ENCODE measurements at places on chromosomes 12 and 14. TPM values are rescaled to one million over a fixed set of nuclear protein-coding genes. Genes with fewer than 3 reads are reported as not detected.

Gene SLC5A8
- not detected for total RNA-seq

Gene OR4M1
- total RNA-seq, result not detected

Gene AJUBA
- total RNA-seq, result 17.0 TPM

Gene SIVA1
- 56.2 TPM for total RNA-seq

Gene LRRC10
- not detected for total RNA-seq

Gene KRT78
- total RNA-seq, result not detected

Gene GLIPR1L1
- not detected for total RNA-seq

Gene TMEM30B
- 6.3 TPM for total RNA-seq

Gene CD163
- total RNA-seq, result not detected

Gene IFNG-AS1
- total RNA-seq, result not detected

Gene TDG
- 16.3 TPM for total RNA-seq

Gene ADCY4
- 9.6 TPM for total RNA-seq

Gene POTEM
- not detected for total RNA-seq

Gene TAS2R19
- 4.5 TPM for total RNA-seq

Gene LRRC43
- total RNA-seq, result 3.3 TPM

Gene GLS2
- total RNA-seq, result 0.73 TPM

Gene CBLN3
- 11.4 TPM for total RNA-seq

Gene CARMIL3
- total RNA-seq, result 0.33 TPM

Gene ALKBH1
- total RNA-seq, result 13.4 TPM

Gene CIROP
- total RNA-seq, result 1.7 TPM

Gene FBLN5
- 49.5 TPM for total RNA-seq

Gene SRSF5
- 135 TPM for total RNA-seq

Gene MIP
- total RNA-seq, result not detected

Gene GPX2
- not detected for total RNA-seq

Gene PSMC1
- 101 TPM for total RNA-seq

Gene MSI1
- not detected for total RNA-seq

Gene SRGAP1
- 27.5 TPM for total RNA-seq

Gene COL2A1
- total RNA-seq, result under 0.01 TPM

Gene IAPP
- not detected for total RNA-seq

Gene CMTM5
- total RNA-seq, result 0.44 TPM

Gene SOCS4
- total RNA-seq, result 13.2 TPM

Gene KRT86
- not detected for total RNA-seq

All from smooth muscle cell of trachea (primary cell).